ENCODE measurements at places on chromosomes 2 and 18.

DNA sequence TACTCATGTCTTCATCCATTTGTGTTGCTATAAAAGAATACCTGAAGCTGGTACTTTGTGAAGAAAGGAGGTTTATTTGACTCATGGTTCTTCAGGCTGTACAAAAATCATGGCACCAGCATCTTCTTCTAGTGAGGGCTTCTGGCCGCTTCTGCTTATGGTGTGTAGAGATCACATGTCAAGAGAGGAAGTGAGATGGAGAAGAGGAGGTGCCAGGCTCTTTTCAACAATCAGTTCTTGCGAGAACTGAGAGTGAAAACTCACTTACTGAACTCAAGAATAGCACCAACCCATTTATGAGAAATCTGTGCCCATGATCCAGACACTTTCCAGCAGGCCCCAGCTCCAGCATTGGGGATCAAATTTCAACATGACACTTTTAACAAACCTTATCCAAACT, 30.0 kb upstream of the BARD1 start:
- DNase-seq, result no peak

GRCh38 chr18:47206945-47207637, 30.9 kb upstream of the IER3IP1 start:
- DNase-seq, result no peak

- no peak for DNase-seq
Observed at GRCh38 chr2:101355401-101356054, 31.8 kb downstream of the CREG2 start.

DNA sequence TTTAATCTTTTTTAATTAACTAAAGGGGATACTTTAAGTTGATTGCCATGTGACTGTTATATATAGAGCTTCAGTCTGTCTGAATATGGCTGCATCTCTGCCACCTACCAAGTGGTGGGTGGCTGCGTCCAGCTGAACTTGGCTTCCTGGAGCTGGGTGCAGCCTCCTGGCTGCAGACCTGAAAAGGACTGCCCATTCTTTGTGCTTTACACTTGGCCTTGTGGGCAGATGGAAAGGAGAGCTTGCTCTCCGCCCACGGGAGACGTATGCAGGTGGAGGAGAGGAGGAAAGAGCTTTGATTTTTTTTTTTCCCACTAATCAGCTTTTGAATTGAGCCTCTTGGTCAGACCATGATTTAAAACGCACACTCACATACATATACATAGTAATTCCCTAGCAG, 34.7 kb downstream of the NCK2 start:
- no peak for DNase-seq

- DNase-seq, result no peak
Observed at GRCh38 chr2:229270551-229271410, at the start of gene PID1. TSS of gene PID1 (minus strand) at chr2:229271287. CDS start at chr2:229271043, 244 bp downstream.

- DNase-seq, result no peak
Observed at GRCh38 chr2:44598330-44599119, 236.8 kb downstream of the CAMKMT start.

DNA sequence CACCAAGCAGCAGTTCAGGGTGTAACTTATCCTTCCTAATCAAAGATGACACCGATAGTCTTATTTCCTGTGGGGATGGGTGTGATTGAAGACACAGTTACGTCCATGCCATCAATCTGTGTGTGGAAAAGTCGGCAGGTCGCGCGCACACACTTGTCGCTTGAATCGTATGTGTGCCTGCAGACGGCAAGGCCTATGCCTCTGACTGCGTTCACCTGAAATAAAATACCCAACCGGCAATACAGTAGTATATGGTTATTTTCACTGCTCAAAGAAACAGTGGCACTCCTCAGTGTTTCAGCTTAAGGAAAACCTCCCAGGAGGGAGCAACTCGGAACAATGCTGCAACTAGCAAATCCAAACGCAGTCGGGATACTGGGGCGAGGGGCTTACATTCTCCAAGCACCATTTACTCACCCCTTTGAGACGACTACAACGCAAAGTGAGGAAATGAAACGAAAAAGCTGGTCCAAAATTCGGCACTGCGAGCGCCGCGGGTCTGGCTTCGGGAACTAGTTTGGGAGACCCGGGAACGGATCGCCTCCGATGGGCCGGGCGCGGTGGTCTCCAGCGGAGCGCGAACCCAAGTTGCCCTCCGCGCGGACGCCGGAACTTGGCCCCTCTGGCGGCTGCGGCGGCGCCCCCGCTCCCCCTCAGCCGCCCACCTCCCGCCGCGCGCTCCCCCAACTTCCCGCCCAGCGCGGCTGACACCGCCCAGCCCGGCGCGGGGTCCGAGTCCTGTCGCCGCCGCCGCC, 675 bp downstream of the PRKD3 start:
- peak; percentile 29 for DNase-seq

- DNase-seq, result no peak
Observed at GRCh38 chr2:224098481-224099230, 59.6 kb upstream of the SERPINE2 start.

- peak; percentile 52 for DNase-seq
Observed at GRCh38 chr18:77000527-77000926, 132.1 kb downstream of the MBP start.

- DNase-seq, result peak; percentile 52
Observed at GRCh38 chr18:49858309-49859020, 45.1 kb upstream of the ACAA2 start.

DNA sequence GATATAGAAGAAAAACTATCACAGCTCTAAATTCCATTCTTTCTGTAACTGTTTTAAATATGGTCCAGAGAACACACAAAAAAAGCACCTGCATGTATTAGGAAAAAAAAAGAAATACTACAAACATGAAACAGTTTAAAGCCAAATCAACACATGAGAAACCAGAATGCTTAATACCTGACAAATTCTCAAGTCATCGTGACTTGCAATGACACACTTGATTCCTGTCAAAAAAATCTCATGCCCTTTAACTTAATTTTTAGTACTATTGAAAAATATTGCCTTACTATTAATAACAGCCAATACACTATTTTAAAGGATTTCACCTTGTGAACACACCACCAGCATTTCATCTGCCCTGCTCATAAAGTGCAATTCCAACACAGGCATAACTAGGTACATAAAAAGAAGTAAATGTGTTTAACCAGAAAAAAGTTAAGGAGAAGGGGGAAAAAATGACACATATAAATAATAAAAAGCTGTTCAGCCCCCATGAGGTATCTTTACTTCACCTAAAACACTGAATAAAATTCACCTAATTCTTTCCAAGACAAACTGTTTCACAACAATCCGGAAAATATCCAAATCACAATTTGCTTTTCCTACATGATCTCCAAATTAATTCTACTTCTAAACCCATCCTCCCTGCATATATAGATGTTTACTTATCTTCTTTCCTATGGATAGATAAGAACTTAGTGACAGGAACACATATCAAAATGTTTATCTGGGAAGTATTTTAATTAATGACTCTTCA, 10.8 kb downstream of the ROCK2 start:
- DNase-seq, result no peak

- no peak for DNase-seq
Observed at GRCh38 chr18:8657873-8658470, 47.4 kb upstream of the MTCL1 start.

- no peak for DNase-seq
Observed at GRCh38 chr2:193502363-193503035, 1307.8 kb upstream of the TMEFF2 start.

DNA sequence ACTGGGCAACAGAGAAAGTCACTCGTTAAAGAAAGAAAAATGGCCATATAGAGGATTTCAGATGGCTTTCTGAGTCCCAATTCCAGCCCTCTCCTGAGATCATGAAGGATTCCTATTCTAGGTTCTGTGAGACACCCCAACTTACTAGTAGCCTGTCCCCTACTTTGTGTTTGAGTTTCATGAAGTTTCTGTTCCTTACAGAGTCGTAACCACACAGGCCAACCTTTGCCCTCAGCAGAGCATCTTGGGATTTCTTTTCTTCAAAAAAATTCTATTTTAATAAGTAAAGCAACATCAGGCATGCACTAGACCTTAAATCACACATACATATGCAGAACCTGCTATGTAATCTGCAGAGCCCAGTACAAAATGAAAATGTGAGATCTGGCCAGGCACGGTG, 30.4 kb downstream of the TMEM247 start:
- no peak for DNase-seq

DNA sequence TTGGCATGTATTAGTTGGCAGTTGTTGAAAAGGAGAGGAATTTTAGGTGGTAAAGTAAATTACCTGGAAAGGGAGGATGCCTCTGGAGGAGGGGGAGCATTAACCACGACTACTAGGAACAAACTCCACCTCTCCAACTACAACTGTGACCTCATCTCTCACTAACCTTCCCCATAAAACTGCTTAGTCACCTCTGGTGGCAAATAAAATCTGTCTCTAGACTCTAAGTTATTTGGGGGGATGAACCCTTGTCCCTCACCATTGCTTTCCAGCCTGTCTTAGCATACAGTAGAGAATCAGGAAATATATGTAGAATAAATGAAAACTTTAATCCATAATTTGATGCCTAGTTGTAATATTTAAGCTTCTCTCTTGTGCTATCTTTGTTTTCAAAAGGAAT, 27.6 kb upstream of the MYO1B start:
- DNase-seq, result no peak

DNA sequence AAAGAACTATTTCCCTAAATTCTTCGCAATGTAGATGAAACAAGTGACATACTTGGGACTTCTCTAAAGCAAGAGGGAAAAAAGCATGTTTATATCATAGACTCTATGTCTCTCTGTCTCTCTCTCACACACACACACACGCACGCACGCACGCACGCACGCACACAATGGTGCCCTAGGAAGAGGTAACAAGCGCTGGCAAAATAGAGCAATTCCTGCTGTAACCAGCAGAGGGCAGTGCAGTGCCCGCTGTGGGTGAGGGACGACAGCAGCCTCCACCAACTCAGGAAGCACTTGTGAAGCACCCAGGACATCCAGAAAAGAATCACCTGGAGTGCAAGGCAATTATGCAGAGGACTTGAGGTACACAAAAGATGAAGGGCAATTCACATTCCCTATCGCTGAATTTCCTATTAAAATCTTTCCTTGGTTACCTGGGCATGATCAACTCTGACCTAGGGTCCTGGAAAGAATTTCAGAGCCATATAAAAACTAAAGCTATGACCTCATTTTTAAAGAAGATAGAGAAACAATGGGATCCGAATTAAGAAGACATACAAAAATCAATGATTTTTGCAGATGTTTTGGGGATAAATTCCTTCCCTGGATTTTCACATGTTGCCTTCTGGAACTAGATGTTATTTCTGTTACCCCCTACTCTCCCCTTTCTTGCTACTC, 166.4 kb downstream of the PDE11A start:
- DNase-seq, result peak; percentile 54
